HEK293T (cell line): ENCODE measurements at places on chromosomes 7 and 10.

GRCh38 chr10:44262551-44263251 is 122.2 kb downstream of the CXCL12 start:
- no peak for DNase-seq

- no peak for DNase-seq
Observed at GRCh38 chr10:34327184-34327583, 487.9 kb downstream of the PARD3 start.

GRCh38 chr7:94907811-94908322 is 473 bp downstream of the PPP1R9A start:
- DNase-seq, result peak; percentile 51

DNA sequence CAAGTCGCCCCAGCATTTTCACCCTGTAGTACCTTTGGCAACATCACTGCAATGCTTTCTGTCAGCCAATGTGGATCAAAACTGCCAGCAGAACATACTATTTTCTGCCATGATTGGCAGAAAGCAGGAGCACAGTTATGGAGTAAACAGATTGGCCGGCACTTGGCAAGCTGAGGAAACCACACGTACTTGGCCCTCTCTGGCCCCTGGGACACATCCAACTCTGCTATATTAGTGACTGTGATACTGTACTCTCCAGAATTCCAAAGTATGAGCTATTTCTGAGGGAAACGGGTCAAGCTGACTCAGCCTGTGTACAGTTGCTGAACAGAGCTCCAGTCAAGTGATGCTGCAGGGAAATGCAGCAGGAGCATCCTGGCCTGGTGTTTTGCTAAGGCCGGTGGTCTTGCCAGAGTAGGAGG is 39.8 kb upstream of the LANCL2 start:
- no peak for DNase-seq

DNA sequence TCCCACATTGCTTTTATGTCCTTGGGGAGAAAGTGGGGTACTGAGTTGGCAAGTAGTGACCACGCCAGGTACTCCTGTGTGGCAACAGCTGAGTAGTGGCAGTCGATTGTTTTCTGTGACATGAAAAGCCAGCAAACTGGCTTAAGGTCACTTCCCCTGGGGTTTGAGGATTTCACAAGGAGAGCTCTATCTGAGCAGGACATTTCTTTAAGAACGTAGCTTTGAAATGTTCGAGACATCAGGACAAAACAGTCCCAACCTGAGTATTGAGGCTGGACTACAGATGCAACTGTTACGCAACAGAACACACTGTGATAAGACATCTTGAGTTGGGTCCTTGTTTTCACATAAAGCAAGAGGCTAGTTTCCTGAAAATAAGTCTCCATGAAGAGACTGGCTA is 146.7 kb upstream of the KLF14 start:
- no peak for DNase-seq

GRCh38 chr7:107405559-107405958 is 64.3 kb upstream of the GPR22 start:
- no peak for DNase-seq

- DNase-seq, result no peak
Observed at GRCh38 chr10:119426699-119427098, 115.8 kb downstream of the RGS10 start.

GRCh38 chr7:28618383-28618782 is 206.1 kb downstream of the CREB5 start:
- DNase-seq, result peak; percentile 12

- DNase-seq, result no peak
Observed at GRCh38 chr7:1750541-1751021, 80.5 kb downstream of the ELFN1 start.

DNA sequence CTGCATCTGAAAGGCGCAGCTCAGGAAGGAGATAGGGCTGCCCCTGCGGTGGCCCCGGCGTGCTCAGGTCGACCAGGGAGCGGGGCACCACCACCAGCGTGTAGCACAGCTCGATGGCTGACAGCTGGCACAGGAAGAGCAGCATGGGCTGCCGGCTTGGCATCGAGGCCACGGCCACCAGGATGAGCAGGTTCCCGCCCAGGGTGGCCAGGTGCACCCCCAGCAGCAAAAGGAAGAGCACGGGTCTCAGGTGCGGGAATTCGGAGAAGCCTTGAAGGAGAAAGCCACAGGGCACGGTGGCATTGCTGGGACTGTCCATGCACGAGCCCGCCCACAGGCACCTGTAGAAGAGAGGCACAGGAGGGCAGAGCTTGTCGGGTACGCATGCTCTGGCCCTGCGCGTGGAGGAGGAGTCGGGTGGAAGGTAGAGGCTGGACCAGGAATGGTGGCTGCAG is 33.9 kb downstream of the TAS2R41 start:
- no peak for DNase-seq

DNA sequence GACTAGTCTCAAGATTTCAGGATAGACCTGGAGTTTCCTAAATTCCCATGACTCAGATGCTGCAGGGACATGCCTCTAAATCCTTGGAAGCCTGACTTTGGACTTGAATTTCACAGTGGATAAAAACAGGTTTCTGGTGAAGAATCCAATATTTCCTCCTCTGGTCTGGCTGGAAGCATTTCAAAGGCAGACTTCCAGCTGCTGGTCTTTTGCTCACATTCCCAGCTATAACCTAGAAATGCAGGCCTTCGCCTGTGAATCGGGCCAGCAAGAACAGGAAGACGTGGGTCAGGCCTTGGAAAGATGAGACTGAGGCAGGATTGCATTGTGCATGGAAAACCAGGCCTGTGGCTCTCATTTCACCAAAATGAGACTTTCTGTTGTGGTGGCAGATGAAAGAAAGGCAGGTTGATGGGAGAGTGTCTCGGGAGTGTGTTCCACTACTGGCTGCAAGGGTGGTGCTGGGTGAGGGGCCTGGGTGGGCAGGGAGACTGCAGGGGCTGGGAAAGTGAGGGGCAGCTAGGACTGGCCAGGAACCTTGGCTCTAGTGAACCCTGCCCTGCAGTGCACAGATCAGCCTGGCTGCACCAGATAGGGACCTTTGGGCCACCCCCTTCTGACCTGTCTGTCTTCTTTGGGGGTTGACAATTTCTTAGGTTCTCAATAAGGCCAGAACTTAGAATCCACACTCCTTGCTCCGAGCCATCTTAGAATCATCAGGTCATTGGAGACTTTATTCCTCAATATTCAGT is 488.8 kb upstream of the MKI67 start:
- no peak for DNase-seq

DNA sequence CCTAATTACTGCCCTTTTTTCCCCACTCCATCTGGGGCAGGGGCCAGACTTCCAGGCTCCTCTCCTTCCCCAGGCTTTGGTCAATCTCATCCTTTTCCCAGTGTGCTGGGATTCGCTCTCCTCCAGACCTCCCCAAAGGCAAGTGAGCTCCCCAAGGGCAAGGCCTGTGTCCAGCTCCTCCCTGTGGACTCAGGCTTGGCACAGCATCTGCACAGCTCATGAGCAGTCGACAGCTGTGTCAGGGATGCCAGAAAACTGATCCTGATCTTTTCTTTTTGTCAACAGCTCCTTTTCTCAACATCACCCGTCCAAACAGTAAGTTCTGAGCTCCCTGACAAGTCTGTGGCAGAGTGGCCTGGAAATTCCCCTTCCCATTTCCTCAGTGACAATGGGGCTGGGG is 67.1 kb downstream of the C10orf120 start:
- DNase-seq, result no peak

DNA sequence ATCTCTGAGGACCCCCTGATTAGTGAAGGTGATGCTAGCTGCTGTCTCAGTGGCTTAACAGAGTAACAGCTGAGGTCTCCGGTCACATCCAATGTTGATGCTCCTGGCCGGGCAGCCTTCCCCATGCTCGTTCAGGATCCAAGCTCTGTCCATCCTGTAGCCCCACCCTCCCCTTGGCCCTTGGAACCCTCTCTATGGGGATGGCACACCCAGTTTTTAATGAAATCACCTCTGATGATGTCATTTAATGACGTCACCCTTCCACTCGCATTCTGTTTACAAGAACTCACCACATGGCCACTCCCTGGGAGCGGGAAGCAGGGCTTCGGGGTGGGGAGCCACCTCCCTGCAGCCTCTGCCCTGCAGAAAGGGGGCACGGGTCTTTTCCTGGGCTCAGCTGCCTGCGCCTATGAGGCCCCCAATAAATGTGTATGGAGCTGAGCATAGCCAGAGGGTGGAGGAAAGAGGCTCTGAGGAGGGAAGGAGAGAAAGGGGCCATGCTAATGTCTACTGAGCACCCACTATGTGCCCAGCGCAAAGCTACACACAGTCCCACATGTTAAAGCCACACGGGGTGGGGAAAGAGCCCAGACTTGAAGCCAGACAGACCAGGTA is 95.5 kb downstream of the OAT start:
- DNase-seq, result no peak

- DNase-seq, result no peak
Observed at GRCh38 chr7:2123360-2123759, 109.4 kb downstream of the MAD1L1 start.

- DNase-seq, result no peak
Observed at GRCh38 chr7:117210908-117211307, 112.0 kb downstream of the WNT2 start.

DNA sequence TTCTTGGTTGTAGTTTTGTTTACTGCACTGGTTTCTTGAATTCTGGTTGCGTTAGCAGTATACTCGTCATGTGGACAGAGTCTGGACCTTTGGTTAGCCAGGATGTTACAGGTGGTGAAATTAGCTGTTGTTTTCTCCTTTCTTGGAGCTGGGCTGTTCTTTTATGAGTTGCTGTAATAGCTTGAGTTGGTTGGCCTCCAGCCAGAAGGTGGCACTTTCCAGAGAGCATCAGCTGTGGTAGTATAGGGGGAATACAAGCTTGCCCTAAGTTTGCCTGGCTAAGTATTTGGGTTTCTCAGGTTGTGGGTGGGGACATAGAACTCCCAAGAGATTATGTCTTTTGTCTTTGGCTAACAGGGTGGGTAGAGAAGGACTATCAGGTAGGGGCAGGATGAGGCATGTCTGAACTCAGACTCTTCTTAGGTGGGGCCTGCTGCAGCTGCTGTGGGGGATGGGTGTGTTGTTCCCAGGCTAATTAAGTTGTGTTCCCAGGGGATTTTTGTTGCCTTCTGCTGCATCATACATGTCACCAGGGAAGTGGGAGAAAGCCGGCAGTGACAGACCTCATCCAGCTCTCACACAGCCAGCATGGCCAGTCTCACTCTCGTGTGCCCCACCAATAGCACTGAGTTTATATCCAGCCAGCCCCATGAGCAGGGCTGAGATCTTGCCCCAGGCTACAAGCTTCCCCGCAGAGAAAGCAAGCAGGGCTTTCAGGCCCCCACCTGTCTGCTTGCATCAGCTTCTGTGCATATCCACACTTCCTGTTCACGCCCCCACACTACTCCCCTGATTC is 246.7 kb upstream of the TPK1 start:
- DNase-seq, result no peak

GRCh38 chr10:130180416-130180815 is 44.2 kb downstream of the GLRX3 start:
- DNase-seq, result no peak

- DNase-seq, result no peak
Observed at GRCh38 chr7:52260046-52260665, 775.3 kb upstream of the POM121L12 start.

- DNase-seq, result no peak
Observed at GRCh38 chr10:8420182-8420581, 365.7 kb downstream of the GATA3 start.

- DNase-seq, result no peak
Observed at GRCh38 chr7:66630531-66630930, 1.9 kb downstream of the KCTD7 start.

- DNase-seq, result no peak
Observed at GRCh38 chr10:26621243-26621888, 76.1 kb upstream of the PDSS1 start.

GRCh38 chr7:121966276-121966934 is 93.4 kb downstream of the PTPRZ1 start:
- DNase-seq, result no peak

- no peak for DNase-seq
Observed at GRCh38 chr10:14751014-14751896, 23.4 kb downstream of the FAM107B start.

DNA sequence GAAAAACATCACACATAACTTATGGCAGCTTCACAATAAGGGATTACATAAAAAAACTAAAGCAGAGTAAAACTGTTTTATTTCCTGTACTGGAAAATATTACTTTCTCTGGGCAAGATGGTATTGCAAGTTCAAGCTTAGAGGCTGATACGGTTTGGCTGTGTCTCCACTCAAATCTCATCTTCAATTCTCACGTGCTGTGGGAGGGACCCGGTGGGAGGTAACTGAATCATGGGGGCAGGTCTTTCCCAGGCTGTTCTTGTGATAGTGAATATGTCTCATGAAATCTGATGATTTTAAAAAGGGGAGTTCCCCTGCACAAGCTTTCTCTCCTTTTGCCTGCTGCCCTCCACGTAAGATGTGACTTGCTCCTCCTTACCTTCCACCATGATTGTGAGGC is 5.1 kb upstream of the LRRC27 start:
- no peak for DNase-seq

GRCh38 chr10:82358486-82359099 is 483.6 kb downstream of the NRG3 start:
- no peak for DNase-seq

DNA sequence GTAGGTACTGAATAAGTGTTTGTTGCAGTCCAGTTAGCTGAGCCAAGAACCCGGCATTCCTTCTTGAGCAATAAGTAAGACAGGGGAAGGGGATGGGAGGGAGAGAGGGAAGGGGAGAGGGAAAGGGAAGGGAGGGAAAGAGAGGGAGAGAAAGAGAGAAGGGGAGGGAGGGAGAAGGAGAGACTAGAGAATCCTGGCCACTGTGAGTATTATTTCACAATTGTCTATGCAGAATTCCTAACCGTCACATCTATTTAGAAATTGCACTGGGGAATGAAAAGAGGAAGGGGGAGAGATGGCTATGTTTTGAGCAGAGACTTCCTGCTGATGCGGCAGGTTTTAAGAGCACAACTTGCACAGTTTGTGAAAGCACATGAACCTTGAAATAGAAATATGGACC is 251.4 kb upstream of the ZMIZ1 start:
- no peak for DNase-seq

GRCh38 chr7:131950758-131951157 is 394.3 kb upstream of the PODXL start:
- no peak for DNase-seq

DNA sequence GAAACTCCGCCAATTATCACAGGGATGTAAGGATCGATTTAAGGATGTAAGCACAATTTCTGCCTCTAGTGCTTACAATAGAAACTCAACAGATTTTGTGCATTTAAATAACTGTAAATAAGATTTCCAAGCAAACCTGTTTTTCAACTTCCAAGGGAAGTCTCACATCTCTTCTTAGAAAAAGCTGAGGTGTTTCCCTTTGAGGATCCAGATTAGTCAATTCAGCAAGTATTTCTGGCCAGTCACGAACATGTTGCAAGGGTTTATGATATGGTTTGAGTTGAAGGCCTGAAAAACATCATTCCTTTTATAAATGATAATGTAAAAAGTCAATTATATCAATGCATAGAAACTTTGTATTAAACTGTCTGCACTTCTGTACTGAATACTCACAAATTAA is 23.9 kb downstream of the KRIT1 start:
- DNase-seq, result no peak

DNA sequence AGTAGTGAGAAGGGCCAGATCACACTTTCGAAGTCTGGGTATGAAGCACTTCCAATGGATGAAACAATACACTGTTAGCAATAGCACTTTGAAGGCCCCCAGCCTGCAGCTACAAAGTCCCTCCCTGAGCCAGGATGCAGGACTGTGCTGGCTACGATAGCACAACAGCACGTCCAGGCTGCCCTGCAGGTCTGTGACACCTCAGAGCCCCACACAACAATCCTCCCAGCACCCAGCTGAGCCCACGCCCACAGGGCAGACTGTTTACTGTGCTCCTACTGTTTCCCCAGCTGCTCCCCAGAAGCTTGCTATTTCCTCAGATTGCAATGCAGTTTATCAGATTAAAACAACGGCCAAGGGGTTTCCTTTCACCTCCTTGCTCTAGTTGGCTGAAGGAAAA is 71.4 kb downstream of the HTR5A start:
- no peak for DNase-seq
